ENCODE measurements at places on chromosomes 12 and 14.

DNA sequence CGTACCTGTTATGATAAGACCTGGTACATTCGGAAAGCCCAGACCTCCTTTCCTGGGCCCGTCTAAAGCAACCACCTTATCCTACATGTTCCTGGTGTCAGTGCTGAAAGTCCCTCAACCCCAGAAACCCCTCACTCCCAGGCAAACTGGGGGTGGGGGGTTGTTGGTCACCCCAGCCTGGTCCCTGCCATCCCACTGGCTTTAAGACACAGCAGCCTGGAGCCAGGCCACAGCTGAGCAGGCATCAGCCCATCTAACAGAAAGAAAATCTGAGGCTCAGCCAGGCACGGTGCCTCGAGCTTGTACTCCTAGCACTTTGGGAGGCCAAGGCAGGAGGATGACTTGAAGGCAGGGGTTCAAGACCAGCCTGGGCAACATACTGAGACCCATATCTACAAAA is 4.5 kb downstream of the SELPLG start:
- no peak for DNase-seq

DNA sequence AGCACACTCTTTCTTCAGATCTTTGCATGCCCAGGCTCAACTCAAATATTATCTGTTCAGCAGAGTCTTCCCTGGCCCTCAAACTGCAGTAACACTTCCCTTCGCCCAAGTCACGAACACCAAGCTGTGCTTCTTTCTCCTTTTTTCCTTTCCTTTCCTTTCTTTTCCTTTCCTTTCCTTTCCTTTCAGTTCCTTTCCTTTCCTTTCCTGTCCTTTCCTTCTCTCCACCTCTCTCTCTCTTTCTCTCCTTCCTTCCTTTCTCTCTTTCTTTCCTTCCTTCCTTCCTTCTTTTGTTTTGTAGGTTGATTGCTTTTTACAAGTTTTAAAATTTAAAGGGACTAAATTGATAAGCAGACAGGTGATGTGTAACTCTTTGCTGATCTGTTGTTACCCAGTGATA is 19.0 kb upstream of the ADGRD1 start:
- DNase-seq, result no peak

- no peak for DNase-seq
Observed at GRCh38 chr14:61116369-61116768, 135.3 kb downstream of the SLC38A6 start.

GRCh38 chr12:98559666-98560065 is 33.8 kb upstream of the SLC25A3 start:
- DNase-seq, result no peak

GRCh38 chr12:3562484-3562883 is 71.5 kb downstream of the PRMT8 start:
- DNase-seq, result no peak

GRCh38 chr14:78173346-78174035 is 3.3 kb downstream of the NRXN3 start:
- no peak for DNase-seq

DNA sequence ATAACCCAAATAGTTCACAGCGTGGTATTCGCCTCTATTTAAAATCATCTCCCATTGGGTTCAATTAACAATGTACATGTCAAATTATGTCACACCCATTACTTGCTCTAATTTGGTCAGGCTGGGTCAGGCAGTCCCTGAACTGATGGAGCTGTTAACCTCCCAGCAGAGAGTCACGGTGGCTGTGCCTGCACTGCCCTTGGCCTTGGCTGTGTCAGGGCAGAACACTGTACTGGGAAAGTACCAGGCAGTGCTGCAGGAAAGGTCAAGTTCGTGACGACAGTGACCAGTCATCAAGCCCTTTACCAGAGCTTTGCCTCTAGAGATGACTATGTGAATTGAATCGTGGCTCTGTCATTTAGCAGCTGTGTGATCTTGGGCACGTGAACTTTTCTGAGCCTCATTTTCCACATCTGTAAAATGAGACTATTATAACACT is 100.0 kb downstream of the ARF6 start:
- DNase-seq, result peak; percentile 80

GRCh38 chr14:28608851-28609828 is 157.4 kb upstream of the FOXG1 start:
- DNase-seq, result peak; percentile 65

- DNase-seq, result no peak
Observed at GRCh38 chr14:78029601-78030372, 140.4 kb upstream of the NRXN3 start.

- no peak for DNase-seq
Observed at GRCh38 chr12:77494296-77494695, 336.4 kb upstream of the NAV3 start.

- no peak for DNase-seq
Observed at GRCh38 chr12:132065609-132066344, 78.3 kb downstream of the DDX51 start.

DNA sequence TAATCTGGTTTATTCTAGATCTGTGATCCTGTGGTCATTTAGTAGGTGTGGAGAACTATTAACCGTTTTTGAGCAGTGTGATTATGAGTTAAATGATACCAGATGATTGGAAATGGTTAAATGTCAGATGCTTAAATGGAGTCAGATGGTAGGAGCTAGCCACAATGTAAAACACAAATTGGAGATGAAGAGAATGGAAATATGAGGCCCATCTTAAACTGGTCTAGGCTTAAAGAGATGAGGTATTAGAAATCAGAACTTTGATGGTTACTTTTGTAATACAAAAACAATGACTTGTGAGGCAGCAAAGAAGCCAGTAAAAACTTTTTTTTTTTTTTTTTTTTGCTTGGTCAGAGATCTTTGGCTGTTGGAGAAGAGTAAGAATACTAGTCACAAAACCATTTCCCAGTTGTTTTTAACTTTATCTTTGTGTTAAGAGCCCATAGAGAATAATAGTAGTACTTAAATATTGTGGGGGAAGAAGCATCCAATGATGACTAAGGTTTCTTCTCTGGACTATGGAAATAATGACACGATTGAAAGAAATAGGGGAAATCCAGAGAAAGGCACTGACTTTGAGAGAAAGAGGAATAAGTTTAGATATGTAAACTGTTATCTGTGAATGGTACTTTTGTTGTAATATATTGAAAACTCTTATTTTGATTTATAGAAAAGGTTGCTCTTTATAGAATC is 95.9 kb downstream of the WNK1 start:
- DNase-seq, result no peak

- no peak for DNase-seq
Observed at GRCh38 chr14:68922201-68922621, 56.9 kb downstream of the ACTN1 start.

DNA sequence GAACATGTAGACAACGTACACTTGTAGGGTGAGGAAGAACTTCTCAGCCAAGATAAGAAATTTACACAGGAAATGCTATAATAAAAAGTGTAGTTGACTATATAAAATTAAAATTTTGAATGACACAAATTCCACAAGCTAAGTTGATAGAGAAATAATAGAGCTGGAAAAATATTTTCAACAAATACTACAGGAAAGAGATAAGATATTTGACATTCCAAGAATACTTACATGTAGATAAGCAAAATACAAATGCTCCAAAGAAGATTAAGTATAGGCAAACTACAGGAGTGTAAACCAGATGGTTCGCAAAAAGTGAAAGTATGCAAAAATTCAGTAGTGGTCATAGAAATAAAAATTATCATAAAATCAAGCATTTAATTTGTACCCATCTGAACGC is 49.2 kb upstream of the ANP32D start:
- no peak for DNase-seq

- no peak for DNase-seq
Observed at GRCh38 chr14:74756326-74756725, 6.8 kb upstream of the YLPM1 start.

GRCh38 chr12:19412844-19413243 is 26.4 kb upstream of the AEBP2 start:
- DNase-seq, result no peak

GRCh38 chr12:20024194-20024593 is 344.1 kb upstream of the PDE3A start:
- no peak for DNase-seq

GRCh38 chr14:78637489-78637888 is 467.3 kb downstream of the NRXN3 start:
- no peak for DNase-seq

DNA sequence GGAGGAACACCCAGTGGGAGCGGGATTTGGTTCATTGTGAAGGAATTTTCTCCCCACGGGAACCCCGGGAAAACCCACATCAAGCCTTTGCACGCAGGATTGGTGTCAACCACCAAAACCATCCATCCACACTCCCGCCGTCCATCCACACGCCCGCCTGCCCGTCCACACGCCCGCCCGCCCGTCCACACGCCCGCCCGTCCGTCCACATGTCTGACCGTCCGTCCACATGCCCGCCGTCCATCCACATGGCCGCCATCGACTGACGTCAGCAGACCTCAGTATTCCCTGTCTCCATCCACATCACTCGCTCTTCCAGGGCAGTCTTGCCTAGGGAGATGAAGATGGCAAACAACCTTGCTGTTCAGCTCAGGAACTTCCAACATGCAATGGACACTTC is 6.7 kb upstream of the GPR132 start:
- DNase-seq, result no peak

DNA sequence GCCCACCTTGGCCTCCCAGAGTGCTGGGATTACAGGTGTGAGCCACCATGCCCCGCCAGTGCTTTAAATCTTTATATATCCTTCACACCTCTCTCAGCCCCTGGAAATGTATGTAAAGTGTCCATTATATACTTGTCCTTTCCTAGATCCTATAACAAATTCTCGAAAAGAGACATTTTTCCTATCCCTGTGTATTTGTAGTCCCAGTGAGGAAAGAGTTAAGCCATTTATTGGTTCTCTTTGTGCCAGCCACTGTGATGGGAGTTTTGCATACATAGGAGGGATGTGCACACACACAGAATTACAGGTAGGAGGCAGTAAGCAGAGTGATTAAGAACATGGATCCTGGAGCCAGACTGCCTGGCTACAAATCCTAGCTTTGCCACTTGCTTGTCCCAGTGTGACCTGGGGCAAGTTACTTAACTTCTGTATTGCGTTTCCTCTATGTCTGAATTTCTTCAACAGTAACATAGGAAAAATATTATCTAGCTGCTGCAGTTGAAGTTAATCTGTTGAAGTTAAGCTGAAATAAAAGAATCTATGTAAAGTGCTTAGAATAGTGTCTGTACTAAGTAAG is 2.1 kb upstream of the RABGGTA start:
- no peak for DNase-seq

GRCh38 chr12:57216921-57217879 is 606 bp downstream of the NXPH4 start:
- no peak for DNase-seq

GRCh38 chr14:24261256-24261968 is 1.6 kb downstream of the TGM1 start:
- no peak for DNase-seq

All from NCI-H460 (cell line).